Posterior vena cava (tissue), 2 donors: ENCODE measurements at places on chromosomes 5 and 9.

GRCh38 chr5:81783401-81783800 is 32.5 kb upstream of the SSBP2 start:
- no peak for DNase-seq

DNA sequence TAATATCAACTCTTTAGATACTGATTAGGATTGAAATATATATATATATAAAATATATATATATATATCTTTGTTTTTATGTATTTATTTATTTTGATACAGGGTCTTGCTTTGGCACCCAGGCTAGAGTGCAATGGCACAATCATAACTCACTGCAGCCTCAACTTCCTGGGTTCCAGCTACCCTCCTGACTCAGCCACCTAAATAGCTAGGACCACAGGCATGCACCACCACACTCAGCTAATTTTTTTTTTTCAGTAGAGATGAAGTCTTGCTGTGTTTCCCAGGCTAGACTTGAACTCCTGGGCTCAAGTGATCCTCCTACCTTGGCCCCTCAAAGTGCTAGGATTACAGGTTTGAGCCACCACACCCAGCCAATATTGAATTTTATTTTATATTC is 20.6 kb upstream of the CDH6 start:
- no peak for DNase-seq

DNA sequence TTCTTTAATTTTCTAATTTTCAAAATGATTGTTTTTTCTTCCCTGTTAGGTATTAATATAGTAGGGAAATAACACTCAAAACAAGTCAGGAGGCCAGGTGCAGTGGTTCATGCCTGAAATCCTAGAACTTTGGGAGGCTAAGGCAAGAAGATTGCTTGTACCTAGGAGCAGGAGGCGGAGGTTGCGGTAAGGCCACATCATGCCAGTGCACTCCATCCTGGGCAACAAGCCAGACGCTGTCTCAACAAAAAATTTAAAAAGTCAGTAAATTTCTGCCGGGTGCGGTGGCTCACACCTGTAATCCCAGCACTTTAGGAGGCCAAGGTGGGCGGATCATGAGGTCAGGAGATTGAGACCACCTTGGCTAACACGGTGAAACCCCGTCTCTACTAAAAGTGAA is 10.2 kb upstream of the CDK7 start:
- DNase-seq: no peak

DNA sequence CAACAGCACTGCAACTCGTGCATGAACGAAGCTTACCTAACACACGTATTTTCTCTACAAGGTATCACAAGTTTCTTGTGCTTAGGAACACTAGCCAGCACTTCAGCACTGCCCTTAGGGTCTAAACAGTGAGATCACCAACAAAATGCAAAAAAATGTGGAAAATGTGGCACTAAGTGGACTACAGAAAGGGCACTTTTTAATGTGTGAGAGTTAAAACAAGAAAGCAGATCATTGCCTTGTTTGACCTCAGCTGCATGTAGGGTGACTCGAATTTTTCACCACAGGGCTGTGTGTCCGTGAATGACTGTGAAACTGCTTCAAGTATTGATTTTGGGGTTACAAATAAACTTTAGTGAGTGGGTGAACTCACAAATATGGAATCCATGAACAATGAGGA is 90.5 kb downstream of the MARCHF3 start:
- no peak for DNase-seq

- no peak for DNase-seq
Measured at GRCh38 chr5:33195431-33196165, 245.2 kb upstream of the TARS1 start.

DNA sequence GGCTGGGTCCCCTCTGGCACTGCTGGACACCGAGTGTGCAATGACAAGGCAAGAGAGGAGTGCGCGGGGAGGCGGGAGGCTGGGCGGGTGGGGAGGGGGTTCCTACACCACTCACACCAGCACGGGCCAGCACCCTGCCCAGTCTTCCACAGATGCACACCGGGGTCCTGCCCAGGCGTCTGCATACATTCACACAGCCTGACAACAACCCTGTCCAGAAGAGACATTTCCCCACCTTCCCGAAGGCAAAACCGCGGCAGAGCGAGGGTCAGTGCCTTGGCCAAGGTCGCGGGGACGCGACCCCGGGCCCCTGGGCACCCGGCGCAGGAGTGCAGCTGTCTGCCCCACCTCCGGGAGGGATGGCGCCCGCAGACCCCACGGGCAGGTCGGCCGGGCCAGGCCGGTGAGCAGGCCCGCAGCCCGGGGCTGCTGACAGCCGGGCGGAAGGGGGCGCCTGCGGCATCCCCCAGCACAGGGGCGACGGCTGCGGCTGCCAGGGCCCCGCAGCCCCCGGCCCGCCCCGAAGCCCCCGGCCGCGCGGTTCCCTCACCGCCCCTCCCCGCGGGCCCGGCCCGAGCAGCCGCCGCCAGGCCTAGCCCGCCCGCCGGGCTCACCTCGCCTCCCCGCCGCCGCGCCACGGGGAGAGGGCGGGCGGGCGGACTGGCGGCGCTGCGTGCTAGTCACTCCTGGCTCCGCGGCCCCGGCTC is 496 bp downstream of the MAPK9 start:
- no peak for DNase-seq

DNA sequence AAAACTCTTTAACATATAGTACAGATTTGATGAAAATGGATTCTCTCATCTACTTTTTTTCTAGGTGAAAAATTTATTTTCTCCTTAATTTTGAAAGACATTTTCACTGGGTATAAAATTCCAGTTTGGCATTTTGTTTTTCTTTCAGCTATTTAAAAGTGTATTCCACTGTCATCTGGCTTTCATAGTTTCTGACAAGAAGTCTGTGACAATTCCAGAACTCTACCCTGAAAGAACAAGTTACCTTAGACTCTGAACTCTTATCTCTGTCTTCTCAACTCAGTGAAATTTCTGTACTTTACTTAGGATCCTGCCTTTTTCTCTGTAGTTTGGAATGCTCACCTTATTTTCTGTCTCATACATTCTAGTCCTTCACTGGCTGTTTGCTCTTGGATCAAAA is 161.7 kb downstream of the RANBP17 start:
- DNase-seq: no peak
